ENCODE measurements at places on chromosomes 1 and 21.
A peak's percentile ranks its signal among the peaks of the same experiment; 100 is the strongest.

DNA sequence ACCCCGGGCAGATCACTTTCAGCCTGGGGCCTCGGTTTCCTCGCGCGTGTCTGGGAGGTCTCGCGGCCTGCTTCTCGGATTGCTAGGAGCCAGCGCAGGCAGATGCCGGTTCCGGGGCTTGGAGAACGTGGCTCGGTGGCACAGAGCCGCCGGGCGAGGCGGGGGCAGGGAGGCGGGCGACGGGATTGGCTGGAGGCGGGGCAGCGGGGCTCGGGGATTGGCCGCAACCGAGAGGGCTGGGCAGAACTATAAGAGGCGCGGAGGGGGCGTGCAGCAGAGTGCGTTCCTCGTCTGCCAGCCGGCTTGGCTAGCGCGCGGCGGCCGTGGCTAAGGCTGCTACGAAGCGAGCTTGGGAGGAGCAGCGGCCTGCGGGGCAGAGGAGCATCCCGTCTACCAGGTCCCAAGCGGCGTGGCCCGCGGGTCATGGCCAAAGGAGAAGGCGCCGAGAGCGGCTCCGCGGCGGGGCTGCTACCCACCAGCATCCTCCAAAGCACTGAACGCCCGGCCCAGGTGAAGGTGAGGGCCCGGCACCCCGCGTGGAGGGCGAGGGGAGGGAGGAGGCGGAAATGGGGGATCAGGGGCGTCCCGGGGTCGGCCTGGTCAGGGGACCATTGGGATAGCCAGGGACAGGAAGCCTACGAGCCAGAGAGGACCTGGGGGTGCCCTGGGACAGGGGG, at the start of gene MFSD2A:
TSS of gene MFSD2A (plus strand) at position 276 of the 677 bp plus-strand sequence. CDS start at position 424, 148 bp downstream.
- DNase-seq = peak; percentile 100

DNA sequence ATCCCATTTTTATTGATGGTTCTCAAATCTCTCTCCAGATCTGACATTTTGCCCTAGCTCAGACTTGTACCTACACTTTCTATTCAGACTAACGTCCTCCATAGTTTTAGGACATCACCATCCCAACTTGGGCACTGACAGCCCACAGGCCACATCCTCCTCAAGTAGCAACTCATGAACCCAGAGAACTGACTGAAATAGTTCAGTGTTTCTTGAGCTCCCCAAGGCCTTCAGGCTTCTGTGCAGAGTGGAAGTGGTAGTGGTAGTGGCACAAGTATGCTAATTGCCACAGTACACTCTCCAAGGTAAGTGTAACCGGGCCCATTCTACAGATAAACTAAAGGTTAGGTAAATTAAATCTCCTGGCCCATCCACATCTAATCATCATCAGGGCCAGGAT, 112.6 kb downstream of the SLC45A1 start:
- DNase-seq = no peak

GRCh38 chr1:178946855-178947676, 76.2 kb upstream of the ANGPTL1 start:
- no peak for DNase-seq

DNA sequence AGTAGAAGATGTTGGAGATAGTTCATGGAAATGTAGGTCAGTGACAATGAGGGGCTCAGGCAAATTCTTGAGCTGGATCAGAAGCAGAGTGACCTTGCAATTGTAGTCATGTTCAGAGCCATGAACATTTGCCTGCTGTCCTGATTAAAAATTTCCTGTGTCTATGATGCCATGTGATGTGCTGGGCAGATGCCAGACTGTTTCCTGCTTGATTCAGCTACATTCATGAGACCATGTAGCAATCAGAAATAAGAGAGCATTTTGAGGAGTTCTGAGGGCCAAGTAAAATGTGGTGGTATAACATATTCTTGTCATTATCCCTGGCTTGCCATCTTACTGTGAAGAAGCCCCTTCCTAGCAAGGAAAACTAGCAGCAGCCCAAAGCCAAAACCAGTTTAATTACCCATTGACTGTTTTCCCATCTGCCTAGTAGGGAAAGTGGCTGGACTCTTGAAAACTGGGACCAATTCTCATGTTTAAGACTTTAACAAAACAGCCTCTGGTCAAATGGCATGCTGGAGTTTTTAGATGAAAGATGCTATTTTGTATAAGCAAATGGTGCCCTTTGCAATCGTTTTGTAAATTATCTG, 118.3 kb downstream of the NOS1AP start:
- no peak for DNase-seq

DNA sequence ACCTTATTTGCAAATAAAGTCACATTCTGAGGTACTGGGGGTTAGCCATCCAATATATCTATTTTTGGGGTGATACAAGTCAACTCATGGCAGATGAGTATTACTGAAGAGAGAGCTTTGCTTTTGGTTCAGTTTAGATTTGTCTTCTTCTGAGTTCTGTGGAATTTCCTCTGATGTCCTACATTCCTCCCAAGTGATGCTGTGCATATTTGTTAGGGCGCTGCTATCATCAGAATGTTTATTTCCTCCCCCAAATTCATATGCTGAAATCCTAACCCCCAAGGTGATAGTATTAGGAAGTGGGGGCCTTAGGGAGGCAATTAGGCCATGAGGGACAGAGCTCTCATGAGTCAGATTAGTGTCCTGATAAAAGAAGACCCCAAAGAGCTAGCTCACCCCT, 96.2 kb upstream of the WLS start:
- no peak for DNase-seq

DNA sequence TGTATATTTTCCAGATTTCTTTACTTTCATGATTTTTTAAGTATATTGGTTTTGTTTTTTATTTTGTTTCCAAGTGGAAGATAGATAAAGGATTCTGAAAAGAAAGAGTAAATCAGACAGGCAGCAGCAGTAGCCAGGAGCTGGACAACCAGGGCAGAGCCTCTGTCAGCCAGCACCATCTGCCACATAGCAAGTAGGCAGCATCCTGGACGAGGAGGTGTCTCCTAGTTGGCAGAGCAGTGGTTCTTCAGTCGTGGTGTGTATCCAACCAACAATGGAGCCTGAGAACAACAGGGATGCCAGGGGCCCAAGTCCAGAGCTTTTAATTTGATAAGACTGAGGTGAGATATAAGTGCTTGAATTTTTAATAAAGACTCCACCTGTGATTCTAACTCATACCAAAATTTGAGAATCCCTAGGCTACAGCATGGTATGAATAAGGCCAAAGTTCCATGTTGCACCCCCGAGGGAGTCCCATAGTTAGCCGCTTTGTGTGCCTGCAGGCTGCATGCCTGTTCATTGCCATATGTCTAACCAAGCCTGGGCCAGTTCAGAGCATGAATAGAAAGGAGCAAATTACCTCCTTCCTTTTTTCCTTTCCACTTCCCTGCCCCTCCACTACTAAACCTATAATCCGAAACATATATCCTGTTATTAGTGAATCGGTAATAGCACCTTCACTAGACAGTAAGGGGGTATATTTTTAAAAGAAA, 153.2 kb downstream of the NTNG1 start:
- no peak for DNase-seq

- no peak for DNase-seq
Measured at GRCh38 chr1:116066868-116067565, 44.2 kb upstream of the MAB21L3 start.

DNA sequence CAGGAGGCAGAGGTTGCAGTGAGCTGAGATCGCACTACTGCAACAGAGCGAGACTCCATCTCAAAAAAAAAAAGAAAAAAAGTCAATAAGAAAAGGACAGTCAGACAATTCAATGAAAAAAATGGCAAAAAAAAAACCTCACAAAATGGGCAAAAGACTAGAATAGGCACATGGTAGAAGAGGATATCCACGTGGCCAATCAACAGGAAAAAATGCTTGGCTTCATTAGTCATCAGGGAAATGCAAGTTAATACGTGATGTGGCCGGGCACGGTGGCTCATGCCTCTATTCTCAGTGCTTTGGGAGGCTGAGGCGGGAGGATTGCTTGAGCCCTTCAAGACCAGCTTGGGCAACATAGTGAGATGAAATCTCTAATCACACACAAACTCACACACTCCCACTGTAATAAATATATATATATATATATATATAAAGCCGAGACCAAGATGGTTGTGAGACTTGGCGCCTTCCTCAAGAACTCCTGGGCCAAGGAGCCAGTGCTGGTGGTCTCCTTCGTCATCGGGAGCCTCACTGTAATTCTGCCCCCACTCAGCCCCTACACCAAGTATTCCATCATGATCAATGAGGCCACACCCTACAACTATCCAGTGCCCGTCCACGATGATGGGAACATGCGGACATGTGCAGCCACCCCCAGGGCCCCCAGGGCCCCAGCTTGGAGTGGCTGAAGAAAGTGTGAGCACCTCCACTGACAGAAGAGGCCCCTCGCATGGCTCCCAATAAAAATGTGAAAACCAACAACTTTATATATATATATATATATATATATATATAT, 22.9 kb upstream of the LEFTY2 start:
- no peak for DNase-seq

- no peak for DNase-seq
Measured at GRCh38 chr1:56968878-56969495, 3.2 kb upstream of the C8B start.

- no peak for DNase-seq
Measured at GRCh38 chr1:225152061-225152460, 222.6 kb downstream of the DNAH14 start.

- no peak for DNase-seq
Measured at GRCh38 chr1:21084111-21084810, 92.4 kb downstream of the EIF4G3 start.

GRCh38 chr1:227885135-227885647, 62.5 kb downstream of the WNT9A start:
- DNase-seq = no peak

DNA sequence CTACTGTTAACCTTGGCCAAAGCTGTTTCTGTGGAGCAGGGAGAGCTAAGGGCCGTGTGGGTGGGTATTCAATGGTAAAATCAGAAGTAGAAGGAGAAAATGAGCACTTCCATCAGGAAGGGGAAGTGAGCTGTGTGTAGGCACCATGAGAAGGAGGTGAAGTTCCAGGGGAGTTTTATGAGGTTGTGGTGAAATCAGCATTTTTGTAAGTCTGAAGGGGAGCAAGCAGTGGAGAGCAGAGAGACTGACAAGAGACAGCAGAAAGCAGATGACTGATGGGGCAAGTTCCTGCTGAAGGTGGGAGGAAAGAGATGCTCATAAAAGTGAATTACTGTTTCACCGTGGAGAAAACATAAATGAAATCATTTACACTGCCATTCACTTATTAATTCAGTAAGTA, 2.7 kb upstream of the GPR88 start:
- no peak for DNase-seq

GRCh38 chr1:44783697-44784093, 4.3 kb downstream of the BEST4 start:
- DNase-seq = no peak

DNA sequence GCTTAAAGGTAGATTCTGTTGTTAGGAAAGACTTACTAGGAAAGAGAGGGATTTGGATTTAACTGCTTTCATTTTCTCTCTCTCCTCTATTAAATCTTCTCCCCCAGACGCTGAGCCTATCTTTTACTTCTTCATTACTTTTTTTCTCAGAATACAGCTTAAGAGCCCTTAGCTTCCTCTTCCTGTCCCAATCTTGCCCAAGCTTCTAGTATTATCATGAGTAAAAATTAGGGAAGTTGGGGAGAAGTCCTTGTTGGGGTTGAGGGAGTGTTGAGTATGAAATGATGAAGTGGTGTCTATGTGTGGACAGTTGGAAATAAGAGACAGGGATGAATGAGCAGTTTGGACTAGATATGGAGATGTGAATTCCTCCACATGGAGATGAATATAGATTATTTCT, 35.0 kb downstream of the ACP6 start:
- no peak for DNase-seq

- DNase-seq = no peak
Measured at GRCh38 chr1:175071276-175071943, 3.8 kb downstream of the TNN start.

DNA sequence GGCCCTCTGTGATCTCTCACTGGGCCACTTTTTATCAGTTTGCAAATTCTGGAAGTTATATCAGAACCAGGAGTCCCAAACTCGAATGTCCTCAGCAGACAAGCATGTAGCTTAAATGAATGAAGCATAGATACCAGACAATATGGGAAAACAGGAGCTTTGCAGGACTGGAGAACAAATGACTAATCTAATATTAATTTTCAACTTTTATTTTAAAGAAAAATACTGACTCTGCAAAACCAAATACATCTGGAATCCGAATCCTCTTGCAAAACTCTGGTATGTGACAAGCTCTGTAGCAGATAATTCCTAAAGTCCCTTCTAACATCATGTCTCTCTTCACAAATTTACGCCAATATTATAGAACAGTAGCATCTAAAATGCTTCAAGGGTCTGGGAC, 427.4 kb downstream of the TTLL7 start:
- DNase-seq = no peak

- no peak for DNase-seq
Measured at GRCh38 chr1:183419399-183419798, 1.2 kb upstream of the NMNAT2 start.

DNA sequence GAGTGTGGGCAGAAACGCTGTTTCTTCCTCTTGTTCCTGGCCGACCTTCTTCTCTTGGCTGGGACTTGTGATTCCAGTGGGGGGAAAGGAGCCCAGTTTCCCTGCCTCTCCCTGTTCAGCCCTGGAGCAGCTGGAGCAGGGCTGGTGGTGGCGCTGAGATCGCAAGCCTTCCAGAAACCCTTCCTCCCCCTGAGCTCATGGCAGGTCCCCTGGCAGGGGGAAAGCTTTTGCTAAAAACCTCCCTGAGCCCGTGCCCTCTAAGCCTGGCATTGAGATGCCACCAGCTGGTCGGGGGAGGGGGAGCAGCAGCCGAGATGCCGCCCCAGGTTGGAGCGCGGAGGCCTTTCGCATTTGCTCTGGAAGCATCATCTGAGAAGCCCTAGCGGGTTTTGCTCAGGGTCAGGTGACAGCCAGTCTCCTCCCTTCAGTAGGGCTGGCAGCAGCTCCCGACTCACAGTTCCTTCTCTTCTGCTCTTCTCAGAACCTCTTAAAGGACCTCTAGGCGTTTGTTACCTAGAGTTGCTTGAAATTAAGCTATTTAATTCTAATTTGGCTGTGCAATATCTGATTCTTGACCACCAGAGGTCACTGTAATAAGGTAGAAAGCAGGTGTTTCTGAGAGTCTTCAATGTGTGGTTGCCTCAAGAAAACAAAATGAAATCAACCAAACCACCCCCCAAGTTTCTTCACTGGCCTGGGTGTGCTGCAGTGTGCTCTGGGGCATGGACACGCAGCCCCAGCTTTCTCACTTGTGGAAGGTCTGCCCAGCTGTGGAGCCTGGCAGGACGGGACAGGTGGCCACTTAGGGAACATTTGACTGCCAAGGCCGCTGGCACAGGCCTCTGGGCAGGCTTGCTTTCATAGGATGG, 257.3 kb downstream of the CAMTA1 start:
- no peak for DNase-seq

DNA sequence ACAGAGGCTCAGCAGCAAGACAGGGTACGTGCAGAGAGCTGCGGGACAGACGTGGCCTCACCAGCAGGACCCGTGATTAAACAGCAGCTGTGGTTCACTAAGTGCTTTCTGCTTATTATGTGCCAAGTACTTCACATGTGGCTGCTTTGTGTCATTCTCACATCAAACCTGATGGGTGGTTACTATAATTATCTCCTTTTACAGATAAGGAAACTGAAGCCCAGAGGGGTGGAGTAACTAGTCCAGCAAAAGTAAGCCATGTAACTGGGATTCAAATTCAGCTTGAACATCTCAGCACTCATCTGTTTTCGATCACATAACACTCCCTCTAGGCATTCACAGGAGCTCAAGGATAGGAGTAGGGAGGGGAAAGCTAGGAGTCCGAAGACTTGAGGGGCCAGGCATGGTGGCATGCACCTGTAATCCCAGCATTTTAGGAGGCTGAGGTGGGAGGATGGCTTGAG, 50.8 kb upstream of the CLIC4 start:
- DNase-seq = peak; percentile 47

- DNase-seq = no peak
Measured at GRCh38 chr1:201783058-201783457, 45.9 kb upstream of the IPO9 start.

GRCh38 chr1:180257486-180257885, 27.4 kb downstream of the LHX4 start:
- DNase-seq = no peak

All from NCI-H510A (cell line).